Common myeloid progenitor, CD34-positive (primary cell): ENCODE measurements at places on chromosomes 4 and X.

DNA sequence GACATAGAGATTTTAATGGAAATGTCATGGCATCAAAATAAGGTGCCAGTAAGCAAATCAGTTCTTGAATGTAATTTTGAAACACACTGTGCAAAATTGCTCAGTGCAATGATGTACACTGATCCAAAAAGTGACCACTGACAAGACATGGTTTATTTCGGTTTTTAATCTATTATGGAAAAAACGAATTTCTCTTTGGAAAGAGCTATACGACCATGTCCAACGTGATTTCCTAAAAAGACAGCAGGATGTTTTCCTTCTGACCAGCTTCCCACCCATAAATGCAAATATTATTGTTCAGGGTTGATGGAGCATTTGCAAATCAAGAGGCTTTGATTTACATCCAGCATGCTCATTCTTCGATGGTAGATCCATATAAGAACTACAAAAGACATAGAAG is 17.1 kb upstream of the MAGEA1 start:
- no peak for DNase-seq

DNA sequence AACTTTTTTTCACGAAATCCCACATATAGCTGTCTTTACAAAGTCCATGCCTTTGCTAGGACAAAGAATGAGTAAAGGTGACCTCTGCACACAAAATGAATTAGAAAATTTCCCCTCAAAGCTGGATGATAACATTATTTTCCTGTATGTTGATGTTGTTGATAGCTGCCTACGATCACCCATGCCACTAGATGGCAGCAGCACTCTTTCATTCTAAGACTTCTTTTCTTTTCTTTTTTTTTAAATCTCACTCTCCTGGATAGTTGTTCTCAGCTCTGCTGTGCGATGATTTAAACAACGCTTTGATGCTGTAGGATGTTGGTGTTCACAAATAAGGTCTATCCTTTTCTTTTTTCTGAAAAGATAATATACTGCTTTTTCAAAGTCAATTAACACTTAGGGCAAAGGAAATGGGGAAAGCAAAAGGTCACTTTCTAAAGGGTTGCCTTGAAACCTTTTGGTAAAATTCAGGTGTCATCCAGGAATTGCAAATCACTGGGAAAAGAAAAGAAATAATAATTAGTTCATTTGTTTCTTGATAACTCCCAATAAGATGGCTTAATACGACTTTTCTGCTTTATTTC is 266.8 kb downstream of the C4orf33 start:
- peak; percentile 72 for DNase-seq

DNA sequence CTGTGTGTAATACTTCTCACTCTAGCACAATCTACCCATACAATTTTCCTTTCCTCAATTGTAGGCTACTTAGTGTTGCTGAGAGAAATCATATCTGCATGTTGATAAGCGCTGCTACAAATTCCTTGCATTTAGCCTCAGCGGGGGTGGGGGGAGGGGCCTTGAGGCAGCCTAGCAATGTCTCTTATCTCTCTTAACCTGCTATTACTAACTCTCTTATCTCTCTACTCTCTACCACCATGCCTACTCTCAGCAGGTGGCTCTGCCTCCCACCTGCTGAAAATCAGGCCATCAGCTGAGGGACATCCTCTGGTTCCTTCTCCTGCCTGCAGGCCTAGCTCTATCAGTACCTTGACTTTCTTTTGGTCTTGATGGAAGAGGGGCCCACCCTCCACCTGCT is 98.9 kb downstream of the GPR82 start:
- DNase-seq = no peak

- DNase-seq = no peak
Measured at GRCh38 chr4:73693811-73694210, 46.6 kb upstream of the CXCL8 start.

DNA sequence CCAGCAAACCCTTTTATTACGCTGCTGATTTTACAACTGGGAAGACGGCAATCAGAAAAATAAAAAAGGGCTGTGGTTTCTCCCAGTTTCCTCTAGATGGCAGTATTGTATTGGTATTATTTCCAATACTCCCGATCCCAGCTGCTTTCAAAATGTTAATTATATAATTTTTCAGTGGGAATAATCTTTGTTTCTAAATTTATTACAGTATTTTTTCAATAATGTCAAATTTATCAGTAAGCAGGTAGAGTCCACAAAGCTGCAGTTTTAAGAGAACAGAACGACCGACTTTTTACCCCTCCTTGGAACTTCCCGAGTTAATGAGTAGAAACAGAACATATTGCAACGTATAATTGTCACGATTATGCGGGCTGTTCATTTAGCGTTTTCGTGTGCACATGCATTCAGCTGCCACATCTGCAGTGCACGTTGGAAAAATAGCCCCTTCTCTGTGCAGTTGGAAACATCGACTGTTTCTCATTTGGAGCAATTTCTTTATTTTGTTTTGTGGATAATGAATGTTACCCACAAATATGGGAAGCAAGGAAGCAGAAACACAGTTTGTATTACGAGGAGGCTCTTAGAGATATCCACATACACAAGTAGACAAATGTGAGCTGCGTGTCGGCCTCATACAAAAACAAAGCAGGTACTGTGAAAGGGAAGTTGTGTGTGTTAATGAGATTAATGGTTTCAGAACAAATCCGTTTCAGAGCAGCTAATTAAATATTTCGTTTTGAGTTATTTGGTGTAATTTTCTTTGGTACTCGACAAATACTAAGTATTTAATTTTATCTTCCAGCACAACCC is 188.0 kb downstream of the STIM2 start:
- peak; percentile 47 for DNase-seq

DNA sequence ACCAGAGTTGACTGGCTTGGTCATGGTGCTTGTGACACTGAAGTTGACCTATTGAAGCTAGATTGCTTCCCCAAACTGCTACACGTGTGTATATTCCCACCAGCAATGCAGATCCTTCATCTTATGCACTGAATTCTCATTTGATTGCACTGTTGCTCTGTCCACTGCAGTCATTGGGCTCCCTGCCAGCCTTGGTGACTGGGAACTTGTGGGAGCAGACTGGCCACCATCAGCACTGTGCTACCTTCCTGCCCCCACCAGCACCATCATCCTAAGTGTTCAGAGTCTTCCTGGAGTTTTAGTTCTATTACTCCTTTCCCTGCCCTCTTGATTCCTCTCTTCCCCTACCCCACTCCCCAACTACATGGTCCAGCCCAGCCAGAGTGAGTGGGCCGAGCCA is 117.7 kb upstream of the PRPS2 start:
- no peak for DNase-seq

DNA sequence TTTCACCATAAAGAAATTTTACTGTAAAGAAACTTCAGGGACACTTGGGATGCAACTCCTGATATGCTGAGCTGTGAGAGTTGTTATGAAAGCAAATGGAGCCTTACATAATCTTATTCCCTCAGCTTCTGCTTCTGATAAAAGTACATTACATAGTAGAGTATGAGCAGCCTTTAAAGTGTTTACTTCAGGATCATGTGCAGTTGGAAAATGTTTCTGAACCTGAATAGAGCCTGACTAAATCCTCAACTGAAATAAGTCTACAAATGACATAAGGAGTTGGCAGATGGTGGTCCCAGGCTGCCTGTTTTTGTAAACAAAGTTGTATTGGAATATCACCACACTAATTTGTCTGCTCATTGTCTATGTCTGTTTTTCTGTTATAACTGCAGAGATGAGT is 19.3 kb downstream of the RASSF6 start:
- no peak for DNase-seq

DNA sequence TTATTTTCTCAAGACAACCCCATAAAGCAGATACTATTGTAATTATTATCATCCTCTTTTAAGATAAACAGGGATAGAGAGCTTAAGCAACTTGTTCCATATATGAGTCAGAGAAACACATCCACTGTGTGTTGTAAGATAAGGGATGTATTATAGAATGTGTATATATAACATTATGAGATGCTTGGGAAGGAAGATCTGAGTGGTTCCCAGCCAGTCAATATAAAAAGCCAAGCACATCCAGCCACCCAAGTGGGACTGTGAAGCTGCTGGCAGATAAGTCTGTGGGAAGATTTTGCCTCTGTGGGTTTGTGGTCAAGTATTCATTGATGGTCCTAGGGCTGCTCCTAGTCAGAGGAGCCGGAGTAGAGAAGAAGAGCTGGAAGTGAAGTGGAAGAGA is 16.5 kb upstream of the BMPR1B start:
- DNase-seq = no peak

- DNase-seq = no peak
Measured at GRCh38 chrX:123215397-123216089, 31.5 kb downstream of the GRIA3 start.

DNA sequence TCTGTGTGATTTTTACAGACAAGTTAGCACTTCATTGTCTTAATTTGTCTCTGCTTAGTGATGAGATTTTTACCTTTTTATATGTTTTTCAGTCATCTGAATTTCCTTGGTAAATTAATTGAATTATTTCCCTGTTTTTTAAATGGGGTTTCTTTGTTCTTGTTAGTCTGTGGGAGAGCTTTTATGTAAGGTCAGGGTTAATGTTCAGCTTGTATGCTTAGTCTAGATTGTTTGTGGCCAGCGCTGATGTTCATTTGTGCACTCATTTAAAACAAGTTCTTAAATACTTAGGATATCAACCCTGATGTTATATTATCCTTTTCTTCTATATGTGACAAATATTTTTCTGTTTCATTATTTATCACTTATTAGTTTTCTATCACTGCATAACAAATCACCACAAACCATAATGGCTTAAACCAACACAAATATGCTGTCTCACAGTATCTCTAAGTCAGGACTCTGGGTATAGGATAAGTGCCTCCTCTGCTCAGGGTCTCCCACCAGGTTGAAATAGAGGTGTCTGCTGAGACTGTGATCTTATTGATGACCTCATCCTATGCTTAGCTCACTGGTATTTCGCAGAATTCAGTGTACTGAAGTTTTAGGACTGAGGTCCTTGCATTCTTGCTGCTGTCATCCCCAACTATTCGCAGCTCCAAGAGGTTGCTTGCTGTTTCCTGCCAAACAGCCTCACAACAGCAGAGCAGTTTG is 53.2 kb downstream of the ATP10D start:
- DNase-seq = no peak

DNA sequence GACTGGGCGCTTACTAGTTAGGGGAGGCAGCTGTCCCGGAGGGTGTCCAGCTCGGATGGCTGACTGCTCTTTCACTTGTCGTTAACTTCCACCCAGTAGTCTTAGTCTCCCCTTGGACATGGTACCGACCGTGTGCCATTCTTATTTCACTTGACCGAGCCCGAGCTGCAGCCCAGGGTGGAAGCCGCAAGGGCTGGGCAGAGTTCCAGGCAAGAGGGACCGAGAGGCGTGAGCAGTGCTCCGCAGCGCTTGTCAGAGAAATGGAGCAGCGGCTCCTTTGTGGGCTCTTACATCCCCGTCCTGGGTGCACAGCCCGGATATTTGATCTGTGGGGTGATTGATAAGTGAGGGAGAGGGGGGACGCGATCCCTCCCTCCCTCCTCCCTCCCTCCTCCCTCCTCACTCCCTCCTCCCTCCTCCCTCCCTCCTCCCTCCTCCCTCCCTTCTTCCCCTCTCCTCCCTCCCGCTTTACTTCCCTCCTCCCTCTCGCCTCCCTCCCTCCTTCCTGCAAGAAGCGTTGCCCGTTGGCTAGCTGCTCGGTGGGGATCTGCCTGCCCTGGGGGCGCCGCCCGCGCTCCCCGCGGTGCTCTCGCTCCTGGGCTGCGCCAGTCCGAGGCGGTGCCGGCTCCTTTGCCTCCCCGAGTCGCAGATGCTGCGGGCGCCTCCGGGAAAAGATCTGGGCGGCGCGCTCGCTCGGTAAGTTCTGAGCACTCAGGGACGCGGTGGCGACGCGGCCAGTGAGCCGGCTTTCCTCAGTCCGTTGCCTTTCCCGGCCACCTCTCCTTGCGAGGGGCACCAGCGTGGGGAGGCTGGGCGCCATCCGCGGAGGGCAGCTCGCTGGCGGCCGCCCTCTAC is at the start of gene SLITRK2:
Gene SLITRK2 (plus strand): TSS at position 499 of the 855 bp plus-strand sequence. CDS start 4,597 bp downstream, outside the sequence.
- DNase-seq = no peak

DNA sequence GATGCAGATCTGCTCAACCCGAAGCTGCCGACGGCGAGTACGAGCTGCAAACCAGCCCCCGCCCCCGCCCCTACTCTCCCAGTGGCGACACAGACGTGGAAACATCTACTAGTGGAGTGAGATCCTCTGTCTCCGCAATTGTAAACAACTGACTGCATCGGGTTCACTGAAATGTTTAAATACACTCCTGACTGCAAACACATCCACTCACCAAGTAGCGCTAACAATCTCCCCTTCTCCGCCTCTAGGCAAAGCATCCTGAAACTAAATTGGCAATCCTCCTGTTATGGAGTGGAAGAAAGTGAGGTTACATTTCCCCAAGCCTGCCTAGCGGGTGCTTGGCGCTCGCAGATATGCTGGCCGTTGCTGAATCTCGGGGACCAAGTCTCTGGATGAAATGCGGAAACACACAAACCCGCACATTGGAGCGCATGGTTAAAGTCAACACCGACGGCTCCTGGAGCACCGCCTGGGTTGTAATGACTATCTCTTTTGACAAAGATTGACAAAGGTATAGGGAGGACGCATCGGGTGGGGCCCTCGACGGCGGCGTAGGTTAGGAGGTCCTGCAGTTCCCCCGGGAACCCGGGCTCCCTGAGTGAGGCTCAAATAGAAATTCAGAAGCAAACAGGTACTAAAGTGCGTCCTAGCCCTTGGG is 117.0 kb upstream of the TEX13C start:
- no peak for DNase-seq
